Kasumi-1 (cell line): ENCODE measurements at places on chromosomes 2 and 18.
A peak's percentile ranks its signal among the peaks of the same experiment; 100 is the strongest.

DNA sequence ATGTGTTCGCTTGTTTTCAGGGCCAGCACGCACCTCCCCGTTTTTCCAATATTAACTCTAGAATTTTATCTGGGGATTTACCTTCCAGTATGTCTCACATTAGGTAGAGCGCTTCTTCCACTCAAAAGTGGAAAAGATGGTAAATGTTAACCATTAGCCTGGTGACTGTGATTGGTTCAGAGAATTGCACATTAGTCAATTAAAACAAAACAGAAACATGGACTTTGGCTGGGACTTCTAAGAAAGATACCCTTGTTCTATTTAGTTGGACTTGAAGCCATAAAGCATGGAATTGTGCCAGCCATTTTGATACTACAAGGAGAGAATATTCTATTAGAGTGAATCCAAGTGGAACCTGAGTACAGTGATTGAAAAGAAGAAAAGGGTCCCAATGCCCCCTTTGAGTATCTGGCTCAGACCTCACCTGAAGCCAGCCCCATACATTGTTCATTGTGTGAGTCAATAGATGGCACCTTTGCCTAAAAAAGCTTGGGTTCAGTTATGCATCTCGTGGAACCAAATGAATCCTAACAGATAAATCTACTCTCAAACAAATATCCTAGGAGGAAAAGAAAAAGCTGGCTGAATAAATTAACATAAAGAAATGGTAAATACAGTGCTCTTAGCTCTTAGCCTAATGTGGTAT lies 354.3 kb downstream of the IRS1 start:
- no peak for DNase-seq

DNA sequence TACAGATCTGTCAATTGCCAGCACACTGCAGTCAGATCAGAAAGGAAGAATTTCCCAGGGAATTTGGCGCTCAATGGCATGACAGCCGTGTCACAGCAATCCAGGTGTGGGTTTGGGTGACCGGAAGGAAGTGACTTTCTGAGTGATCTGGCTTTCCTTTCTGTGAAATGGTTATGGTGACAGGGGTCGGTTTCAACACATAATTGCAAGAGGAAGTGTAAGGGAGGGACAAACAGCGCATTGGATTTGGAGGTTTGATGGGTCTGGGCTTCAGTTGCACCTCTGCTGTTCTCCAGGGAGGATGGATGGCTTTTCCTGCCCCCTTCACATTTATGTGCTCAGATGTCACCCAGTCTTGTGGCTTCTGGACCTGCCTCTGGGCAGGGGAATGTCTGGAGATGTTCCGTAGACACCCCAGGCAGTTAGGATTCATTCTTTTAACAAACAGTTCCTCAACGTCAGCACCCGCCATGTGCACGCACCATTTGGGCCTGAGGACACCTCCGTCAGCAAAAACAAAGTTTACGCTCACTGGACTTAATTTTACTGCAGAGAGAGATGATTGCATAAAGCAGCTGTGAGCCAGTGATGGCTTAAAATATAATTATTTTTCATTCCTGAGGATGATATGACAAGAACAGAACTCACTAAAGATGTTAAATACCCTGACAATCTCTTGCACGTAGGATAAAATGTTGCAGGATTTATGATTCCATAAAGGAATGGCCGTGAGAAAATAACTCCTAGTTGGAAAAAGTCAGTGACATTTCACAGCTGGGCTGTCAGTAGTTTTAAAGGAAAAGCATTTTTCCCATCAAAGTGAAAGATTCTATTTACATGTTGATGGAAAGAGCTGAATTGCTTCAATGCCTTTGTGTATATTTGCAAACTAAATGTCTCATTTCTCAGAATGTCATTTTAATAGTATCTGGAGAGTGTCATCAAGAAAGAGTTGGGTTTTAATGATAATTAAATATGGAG lies 36.9 kb downstream of the MBP start:
- no peak for DNase-seq

DNA sequence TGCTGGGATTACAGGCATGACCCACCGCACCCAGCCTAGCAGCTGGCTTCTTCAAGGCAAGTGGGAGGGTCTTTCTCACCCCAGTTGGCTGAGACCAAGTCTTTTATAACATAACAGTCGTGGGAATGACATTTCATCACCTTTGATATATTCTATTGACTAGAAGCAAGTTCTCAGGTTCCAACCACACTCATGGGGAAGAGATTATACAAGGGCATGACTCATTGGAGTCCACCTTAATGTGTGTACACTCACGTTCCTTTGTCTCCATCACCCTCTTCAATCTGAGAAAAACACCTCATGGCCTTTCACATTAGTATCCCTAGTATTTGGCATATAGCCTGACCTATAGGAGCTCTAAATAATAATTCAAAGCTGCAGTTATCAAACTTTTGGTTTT lies 2.8 kb upstream of the BBS5 start:
- DNase-seq: no peak

- no peak for DNase-seq
Observed at GRCh38 chr2:118197011-118197675, 108.9 kb downstream of the INSIG2 start.

- no peak for DNase-seq
Observed at GRCh38 chr2:160208655-160209515, 8.8 kb upstream of the ITGB6 start.

GRCh38 chr2:215615803-215616174 lies 179.9 kb upstream of the FN1 start:
- DNase-seq: no peak

- DNase-seq: no peak
Observed at GRCh38 chr2:204795156-204795555, 249.9 kb downstream of the PARD3B start.

DNA sequence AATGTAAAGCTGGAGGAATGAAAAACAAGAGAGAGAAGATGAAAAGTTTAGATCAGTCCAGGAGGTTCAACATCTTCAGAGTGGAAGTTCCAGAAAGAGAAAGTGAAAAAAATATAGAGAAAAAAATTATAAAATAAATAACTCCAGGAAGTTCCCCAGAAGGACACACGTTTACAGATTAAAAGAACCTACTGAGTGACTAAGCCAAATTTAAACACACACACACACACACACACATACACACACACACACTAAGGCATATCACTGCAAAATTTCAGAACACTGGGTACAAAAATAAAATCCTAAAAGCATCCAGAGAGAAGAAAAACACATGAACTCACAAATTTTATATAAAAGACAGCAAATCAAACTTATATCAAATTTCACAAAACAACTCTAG lies 85.9 kb upstream of the PMAIP1 start:
- DNase-seq: no peak

- DNase-seq: no peak
Observed at GRCh38 chr2:119122663-119123062, 35.9 kb downstream of the C1QL2 start.

DNA sequence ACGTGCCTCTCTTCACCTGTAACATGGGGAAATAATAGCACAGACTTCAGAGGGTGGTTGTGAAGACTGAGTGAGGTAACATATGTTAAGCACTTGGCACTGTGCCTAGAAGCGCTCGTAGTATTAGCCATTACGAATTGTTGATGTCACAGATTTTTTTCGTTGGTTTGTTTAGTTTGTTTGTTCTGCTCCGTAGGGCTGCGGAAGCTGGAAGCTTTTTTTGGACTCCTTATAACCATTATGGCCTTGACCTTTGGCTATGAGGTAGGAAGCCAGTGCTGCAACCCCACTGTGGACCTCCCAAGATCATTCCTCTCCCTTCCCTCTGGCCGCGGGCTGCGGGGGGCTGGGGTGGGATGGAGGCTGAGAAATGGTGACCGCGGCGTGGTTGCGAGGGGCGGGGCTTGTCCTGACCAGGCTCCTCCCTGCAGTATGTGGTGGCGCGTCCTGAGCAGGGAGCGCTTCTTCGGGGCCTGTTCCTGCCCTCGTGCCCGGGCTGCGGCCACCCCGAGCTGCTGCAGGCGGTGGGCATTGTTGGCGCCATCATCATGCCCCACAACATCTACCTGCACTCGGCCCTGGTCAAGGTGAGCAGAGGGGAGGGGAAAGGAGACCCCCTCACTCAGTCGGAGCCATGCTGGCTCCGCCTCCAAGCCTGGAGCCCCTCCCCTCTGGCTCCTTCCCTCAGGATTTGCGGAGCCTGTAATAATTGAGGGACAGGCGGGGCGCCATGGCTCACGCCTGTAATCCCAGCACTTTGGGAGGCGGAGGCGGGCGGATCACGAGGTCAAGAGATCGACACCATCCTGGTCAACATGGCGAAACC lies 5.5 kb downstream of the SLC11A1 start:
- DNase-seq: no peak

GRCh38 chr2:104539649-104540048 lies 314.3 kb upstream of the POU3F3 start:
- DNase-seq: peak; percentile 92

- no peak for DNase-seq
Observed at GRCh38 chr18:3538954-3539617, 89.1 kb downstream of the TGIF1 start.

DNA sequence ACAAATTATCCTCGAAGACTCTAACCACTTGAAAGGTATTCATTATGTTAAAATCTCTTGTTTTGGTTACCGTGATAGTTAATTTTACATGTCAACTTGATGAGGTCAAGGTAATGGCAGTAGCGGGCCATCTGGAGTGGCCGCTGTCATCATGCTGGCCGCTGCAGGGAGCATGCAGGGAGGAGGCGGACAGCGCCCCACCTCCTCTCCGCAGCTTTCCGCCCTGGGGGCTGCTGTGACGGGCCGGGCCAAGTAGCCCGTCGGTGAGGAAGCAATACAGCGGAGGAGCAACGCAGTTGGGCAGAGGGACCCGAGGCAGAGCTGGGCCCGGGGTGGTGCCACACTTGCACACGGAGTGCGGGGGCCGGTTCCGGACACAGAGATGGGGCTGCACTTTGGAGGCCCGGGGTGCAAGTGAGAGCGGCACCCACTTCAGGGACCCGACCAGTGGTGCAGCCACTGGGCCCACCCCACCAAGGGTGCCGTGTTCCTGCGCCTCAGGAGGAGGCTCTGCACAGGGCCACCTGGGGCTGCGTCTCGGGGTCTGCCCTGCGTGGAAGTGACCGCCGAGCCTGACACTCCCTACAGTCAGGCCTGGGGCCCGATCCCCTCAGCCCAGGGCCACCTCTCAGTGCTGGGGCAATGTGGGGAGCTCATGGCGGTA lies 452.4 kb downstream of the LRATD1 start:
- no peak for DNase-seq

DNA sequence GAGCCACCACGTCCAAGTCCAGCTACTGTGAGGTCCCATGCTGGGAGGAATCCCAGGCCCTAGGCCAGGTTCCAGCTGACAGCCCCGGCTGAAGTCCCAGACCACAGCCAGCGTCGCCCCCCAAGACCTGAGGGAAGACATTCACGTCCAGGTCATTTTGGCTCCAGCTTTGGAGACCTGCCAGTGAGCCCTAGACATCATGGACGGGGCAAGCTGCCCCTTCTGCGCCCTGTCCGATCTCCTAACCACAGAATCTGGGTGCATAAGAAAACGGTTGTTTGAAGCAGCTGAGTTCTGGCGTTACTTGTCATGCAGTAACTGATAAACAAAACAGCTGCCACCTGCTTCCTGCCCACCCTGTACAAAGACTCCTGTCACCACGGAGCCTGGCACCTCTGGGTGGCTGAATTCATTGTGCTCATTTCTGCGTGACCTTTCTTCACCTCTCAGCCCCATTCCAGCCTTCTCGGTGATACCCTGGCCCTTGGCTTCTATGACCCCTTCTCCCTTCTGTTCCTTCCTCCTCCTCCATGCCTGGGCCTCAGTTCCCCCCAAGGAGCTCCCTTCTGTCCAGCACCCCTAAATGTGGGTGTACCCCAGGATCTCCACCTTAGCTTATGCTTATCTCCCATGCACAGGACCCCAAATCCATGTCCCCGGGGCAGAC lies 72.6 kb upstream of the SMAD7 start:
- no peak for DNase-seq
